ENCODE measurements at places on chromosomes 3 and 15.

GRCh38 chr3:69869643-69870042 lies 129.9 kb upstream of the SAMMSON start:
- no peak for DNase-seq

DNA sequence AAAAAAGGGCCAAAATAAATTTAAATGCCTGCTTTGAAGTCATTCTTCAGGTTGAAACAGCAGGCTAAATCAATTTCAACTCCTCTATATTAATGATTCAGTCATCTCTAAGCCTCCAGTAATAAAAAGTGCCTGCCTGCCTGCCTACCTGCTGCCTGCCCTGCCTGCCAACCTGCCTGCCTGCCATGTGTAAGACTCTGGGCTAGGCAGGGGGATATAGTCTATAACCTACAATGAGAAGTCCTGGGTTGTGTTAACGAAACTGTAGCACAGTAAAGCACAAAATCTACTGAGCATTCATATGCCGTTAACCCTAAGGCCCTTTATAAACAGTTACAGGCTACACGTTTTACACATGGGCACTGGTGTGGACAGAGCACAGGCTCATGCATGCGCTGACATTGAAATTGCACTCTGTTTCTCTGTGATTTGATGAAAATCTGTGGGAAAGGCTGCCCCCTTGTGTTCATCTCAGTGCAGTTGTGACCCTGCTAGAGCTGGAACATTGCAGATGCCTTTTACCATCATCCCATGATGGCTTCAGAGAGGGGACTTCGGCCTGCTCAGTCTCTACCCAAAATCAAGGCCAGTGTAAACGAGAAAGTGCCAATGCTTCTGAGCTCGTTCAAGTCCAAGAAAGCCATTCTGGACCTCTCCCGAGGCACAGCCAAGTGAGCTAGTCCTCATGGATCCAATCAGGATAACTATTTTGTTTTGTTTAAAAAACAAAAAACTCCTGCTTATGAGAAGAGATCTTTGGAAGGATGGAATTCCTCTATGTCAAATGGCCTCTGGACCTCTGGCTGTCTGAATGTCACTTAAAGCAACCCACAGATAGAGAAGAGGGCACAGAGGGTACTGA lies 64.6 kb downstream of the EFL1 start:
- no peak for DNase-seq

DNA sequence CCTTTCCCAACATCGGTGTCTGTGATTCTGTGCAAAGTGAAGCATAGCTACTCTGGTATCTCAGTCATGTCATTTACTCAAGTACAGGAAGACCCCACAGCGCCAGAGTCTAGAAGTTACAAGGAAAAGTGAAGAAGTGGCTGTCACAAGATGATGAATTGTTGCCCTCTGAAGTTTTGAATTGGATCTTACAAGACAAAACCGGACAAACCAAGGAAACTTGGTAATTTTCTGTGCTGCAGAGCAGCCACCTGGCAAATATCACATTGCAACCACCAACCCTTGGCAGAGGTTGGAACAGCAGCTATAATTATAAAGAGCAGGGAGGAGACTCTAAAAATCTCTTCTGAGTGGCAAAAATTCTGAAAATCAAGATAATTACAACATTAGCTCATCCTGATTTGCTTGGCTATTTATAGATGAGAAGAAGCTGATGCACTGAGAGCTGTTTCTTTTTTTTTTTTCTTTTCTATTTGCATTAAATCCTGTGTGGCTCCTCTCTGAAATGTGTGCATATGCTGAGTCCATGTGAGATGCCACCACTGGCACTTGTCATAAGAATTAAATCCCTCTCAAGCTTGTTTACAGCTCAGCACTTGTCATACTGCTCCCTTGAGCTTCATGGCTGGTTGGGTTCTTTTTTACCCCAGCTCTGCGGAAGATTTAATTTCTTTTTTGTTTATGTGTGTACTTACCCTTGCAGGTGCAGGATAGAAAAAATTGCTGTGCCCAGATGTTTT lies 68.0 kb upstream of the MNS1 start:
- no peak for DNase-seq

- DNase-seq = no peak
These were observed 82.5 kb upstream of the BCL6 start for GRCh38 chr3:187827723-187828122.

GRCh38 chr15:96351761-96352603 lies 21.5 kb downstream of the NR2F2 start:
- no peak for DNase-seq

DNA sequence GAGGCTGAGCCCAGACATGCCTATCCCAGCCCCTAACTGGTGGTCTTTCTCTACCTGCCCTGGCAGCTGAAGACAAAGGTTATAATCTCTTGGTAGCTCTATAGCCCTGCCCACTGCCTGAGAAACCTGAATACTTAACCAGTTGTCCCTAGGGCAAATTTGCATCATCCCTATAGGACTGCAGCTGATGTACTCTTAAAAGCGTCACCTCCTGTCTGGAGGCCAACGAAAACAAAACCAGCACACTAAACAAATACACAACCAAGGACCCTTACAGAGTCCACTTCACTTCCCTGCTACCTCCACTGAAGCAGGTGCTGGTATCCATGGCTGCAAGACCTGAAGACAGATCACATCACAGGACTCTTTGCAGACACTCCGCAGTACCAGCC lies 98.0 kb downstream of the KCNAB1 start:
- no peak for DNase-seq

- DNase-seq = no peak
These were observed 5.7 kb upstream of the ARL14 start for GRCh38 chr3:160671231-160671630.

DNA sequence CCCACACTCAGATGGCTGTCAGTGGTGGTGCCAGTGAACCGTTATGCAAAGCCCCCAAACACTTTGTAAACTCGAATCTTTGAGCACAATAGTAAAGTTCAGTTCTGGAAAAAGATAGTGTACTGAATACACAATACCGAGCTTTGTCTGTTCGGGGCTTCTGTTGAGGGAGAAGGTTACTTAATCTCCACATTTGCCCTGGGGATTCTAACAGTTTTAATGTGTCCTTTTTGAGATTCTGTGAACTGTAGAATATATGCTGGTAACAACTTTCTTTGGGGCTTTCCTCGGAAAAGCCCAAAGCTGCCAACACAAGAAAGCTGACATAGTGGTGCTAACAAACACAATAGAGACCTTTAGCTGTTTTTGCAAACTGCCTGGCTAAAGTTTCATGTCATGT lies 686.5 kb downstream of the ROBO1 start:
- no peak for DNase-seq

- no peak for DNase-seq
These were observed 103.5 kb downstream of the MYLK start for GRCh38 chr3:123780656-123781055.

DNA sequence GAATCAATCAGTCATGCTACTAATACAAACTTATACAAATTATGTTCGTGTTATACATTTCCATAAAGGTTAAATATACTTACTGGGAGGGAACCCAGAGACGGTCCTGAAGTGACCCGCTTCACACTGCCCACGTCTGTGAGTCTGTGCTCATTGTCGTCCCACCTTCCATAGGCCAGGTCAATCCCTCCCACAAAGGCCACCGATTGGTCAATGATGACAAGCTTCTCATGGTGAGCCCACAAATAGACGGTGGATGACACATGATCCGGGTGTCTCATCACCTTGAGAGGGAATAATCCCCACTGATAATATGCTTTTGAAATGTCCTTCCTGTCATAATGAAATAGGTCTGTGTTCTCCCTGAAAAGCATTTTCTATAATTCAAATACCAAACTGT lies 121.7 kb downstream of the PLD1 start:
- DNase-seq = no peak

DNA sequence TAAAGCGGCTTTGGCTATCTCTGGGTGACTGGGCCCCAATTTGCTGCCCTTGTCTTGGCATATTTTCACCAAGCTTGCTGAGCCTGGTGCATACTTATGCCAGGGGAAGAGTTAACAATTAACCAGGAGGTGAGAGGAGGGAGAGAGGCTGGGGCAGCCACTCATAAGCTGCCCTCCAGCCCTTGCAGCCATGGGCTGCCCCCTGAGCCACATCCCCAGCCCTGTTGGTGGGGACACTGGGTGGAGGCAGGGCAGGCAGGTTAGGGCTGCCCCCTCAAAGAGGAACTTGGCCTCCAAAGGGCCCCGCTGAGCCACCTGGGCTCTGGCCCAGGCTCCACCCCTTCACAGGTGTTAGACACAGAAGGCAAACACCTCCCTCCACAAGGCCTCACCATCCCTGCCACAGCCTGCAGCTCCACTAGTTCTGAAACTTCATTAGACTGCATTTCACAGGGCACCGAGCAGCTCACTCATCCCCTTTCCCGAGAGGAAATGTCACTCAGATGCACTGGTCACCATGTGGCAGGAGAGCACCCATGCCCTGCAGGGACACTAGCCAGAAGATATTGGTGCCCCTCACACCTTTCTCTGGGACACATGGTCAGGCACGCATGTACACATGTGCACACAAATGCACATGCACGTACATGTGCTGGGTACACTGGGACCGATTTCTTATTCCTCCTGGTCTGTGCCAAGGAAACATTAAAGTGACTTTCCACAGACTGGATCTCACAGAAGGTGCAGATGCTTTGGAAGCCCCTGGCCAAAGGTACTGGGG lies 20.2 kb downstream of the AMOTL2 start:
- no peak for DNase-seq

- no peak for DNase-seq
These were observed 215.3 kb downstream of the CPNE4 start for GRCh38 chr3:131819381-131820055.

DNA sequence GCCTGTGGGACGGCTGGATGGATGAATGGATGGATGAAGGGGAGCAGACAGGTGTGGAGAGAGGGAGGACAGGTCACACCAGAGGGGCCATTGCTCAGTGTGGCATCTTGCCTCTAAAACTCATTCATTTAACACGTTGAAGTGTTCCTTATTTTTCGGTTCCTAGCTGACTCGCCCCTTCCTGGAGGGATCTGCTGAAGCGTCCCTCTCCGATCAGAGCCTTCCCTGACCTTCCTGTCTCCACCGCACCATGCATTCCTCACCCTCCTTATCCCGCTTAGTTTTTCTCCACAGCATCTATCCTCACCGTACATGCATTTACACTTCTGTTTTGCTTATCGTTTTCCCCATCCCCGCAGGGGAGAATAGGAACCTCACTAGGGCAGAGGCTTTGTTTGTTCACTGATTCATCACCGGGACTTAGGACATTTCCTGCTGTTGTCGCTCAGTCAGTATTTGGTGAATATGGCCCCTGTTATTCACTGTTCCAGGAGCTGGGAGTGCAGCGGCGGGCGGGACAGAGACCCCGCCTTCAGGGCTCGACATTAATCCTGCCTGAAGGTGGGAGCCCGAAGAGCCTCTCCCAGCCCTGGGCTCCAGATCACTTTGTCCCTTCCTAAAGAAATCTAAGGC lies 32.0 kb downstream of the FOXL2 start:
- no peak for DNase-seq

GRCh38 chr3:27578032-27578431 lies 93.8 kb upstream of the SLC4A7 start:
- no peak for DNase-seq

DNA sequence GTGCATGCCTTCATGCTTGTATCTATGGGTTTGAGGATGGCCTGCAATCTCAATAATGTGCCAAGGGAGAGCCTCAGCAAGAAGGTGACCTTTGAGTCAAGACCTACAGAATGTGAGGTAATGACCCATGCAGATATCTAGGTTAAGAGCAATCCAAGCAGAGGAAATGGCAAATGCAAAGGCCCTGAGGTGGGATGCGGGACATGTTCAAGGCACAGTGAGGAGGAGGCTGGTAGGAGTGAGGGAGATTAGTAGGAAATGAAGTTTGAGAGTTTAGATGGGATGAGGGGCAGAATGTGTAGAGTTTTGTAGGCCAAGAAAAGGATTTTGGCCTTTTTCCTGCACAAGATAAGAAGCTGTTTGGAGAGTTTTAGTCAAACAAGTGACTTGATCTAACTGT lies 4.7 kb upstream of the MAP2K5 start:
- no peak for DNase-seq

DNA sequence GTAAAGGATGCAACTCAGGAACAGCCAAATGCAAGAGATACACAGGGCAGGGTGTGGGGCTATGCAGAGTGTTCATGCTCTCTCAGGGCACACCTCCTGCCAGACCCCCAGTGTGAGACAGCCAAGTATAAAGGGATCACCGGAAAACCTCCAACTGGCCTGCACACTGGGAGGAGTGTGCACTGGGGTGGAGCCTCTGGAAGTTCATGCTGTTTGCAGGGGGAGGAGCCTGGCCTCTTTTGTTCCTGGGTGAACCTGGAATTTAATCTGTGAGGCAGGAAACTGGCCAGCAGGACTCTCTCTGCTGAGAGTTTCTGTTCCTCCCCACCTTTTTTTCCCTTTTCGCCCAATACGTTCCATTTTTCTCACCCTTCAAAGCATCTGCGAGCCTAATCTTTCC lies 204.1 kb downstream of the WNT5A start:
- no peak for DNase-seq

- DNase-seq = no peak
These were observed 12.1 kb downstream of the TBC1D2B start for GRCh38 chr15:78065284-78065872.

GRCh38 chr3:42704136-42704841 lies 1.7 kb upstream of the HHATL start:
- no peak for DNase-seq

GRCh38 chr3:159796744-159797143 lies 191.9 kb upstream of the IL12A start:
- no peak for DNase-seq

- DNase-seq = no peak
These were observed 4.6 kb downstream of the DPP8 start for GRCh38 chr15:65512807-65513416.

- DNase-seq = no peak
These were observed 43.1 kb downstream of the PEAK1 start for GRCh38 chr15:77376770-77377169.

GRCh38 chr3:44955917-44956316 lies 20.1 kb downstream of the ZDHHC3 start:
- no peak for DNase-seq

DNA sequence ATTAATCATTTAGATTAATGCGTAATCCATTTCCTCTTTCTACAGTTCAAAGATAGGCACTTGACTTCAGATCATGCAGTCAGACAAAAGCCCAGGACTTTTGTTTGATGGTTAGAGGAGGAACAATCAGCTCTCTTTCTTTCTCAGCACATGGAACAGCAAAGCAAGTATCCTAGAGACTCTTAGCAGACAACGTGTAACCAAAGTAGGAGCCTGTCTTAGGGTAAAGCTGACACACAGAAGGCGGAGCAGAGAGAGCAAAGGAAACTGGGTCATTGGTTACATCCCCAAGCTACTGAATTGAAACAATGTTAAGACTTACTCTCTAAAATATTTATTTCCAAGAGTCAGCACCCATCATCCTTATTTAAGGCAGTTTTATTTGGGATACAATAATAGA lies 110.0 kb upstream of the HES1 start:
- DNase-seq = no peak

GRCh38 chr3:14522768-14523167 lies 17.4 kb downstream of the GRIP2 start:
- DNase-seq = no peak

- no peak for DNase-seq
These were observed 71.1 kb downstream of the TBL1XR1 start for GRCh38 chr3:177126015-177126773.

GRCh38 chr3:160564258-160564911 lies 986 bp downstream of the KPNA4 start:
- no peak for DNase-seq

- DNase-seq = no peak
These were observed 79.0 kb downstream of the IGF1R start for GRCh38 chr15:98727115-98728040.

GRCh38 chr15:31222773-31223341 lies 103.8 kb upstream of the KLF13 start:
- no peak for DNase-seq

- DNase-seq = no peak
These were observed at the start of gene FAM107A for GRCh38 chr3:58577269-58577821. Gene FAM107A (minus strand): TSS chr3:58577391. CDS start chr3:58569860, 7,531 bp downstream.

Data from vagina (tissue), 2 donors.